ENCODE measurements at places on chromosomes 12 and 14.

- DNase-seq: no peak
Measured at GRCh38 chr12:79982086-79983062, 47.5 kb upstream of the PPP1R12A start.

GRCh38 chr12:79689061-79689476, 1.7 kb downstream of the PAWR start:
- no peak for DNase-seq

DNA sequence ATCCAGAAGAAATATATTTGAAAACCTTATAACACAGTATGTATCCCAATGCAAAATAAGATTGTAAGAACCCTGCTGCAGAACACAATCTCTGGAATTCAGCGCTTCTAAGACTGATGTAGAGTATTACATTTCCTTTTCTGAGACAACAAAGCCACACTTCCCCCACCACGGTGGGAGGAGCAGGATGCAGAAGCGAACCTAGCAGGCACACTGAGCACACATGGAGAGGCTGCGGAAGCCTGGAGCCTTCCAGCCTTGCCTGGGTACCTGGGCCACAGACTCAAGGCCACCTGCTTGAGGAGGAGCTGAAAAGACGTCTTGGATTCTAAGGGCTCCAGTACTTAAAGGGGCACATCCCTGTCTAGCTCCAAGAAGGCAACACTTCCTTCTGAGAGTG, 46.4 kb downstream of the TCHP start:
- no peak for DNase-seq

DNA sequence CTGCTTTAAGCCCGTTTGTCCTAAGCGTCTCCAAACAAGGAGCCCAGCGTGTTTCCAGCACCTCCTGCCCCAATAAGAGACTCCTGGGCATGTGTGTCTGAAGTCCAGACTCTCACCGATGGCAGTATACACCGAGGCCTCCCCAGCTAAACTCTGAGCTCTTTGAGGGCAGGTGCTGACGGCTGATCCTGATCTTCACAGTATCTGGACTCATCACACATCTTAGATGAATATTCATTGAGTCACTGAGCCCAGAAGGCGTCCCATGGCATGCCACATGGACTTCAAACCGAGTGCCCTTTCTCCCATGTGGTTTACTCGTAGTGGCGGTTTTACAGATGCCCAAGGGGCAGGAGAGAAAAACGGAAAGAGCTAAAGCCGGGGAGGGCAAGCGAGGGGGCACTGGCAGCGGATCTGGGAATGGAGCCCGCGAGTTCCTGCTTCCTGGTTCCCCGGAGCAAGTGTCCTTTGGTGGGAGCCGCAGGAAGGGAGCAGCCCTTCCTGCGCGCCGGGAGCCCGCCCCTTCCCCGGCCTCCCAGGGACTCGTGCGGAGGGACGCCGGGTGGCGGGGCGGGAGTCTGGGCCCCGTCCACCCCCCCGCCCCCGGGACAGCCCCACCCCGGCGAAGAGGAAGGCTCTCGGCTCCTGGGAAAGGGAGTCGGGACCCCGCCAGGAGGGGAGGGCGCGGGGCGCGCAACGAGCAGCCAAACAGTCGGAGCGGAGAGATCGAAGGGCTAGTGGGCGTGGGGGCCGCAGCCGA, 585 bp upstream of the TEAD4 start:
- DNase-seq: peak; percentile 47

DNA sequence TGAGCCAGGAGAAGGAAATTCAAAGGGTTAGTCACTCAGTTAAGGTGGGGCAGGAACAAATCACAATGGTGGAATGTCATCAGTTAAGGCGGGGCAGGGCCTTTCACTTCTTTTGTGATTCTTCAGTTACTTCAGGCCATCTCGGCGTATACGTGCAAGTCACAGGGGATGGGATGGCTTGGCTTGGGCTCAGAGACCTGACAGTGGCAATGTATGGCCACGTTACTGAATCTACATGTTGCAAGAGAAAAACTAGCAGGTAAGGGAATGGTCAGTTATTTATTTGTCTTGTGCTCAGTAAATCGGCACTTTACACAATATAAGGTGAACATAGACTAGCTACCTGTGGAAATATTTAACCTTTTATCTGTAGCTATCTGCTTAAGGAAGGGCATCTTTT, 11.9 kb downstream of the SLCO1B3 start:
- no peak for DNase-seq

Measured in CMK (cell line).